ENCODE measurements at places on chromosomes 16 and 17. TPM values are rescaled to one million over a fixed set of nuclear protein-coding genes. Genes with fewer than 3 reads are reported as not detected.
A peak's percentile ranks its signal among the peaks of the same experiment; 100 is the strongest.

- no peak for DNase-seq
These were observed 1.2 kb downstream of the NFATC3 start for GRCh38 chr16:68086336-68086841.

GRCh38 chr16:8935989-8936388, 27.7 kb downstream of the USP7 start:
- peak; percentile 21 for DNase-seq

CCL4L2 gene
- total RNA-seq: 0.25 TPM

CFDP1 gene
- 25.5 TPM for total RNA-seq

LPCAT2 gene
- 0.22 TPM for total RNA-seq

DNA sequence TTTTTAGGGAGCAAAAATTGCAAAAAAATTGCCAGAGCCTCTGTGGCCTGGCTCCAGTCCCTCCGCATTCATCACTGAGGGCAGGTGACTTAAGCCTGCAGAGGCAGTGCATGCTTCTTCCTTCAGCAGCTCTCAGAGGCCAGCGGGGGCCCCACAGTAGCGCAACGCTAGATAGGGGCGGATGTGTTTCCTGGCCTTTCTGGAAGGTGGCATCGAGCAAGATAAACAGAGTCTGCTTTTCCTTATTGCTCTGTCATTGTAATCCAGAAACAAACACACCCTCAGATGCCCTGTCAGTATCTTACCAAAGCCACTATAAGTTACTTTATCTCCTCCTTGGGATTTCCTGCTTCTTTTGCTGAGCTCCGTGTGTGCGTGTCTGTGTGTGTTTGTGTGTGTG, 75.5 kb upstream of the IRX6 start:
- no peak for DNase-seq

DNA sequence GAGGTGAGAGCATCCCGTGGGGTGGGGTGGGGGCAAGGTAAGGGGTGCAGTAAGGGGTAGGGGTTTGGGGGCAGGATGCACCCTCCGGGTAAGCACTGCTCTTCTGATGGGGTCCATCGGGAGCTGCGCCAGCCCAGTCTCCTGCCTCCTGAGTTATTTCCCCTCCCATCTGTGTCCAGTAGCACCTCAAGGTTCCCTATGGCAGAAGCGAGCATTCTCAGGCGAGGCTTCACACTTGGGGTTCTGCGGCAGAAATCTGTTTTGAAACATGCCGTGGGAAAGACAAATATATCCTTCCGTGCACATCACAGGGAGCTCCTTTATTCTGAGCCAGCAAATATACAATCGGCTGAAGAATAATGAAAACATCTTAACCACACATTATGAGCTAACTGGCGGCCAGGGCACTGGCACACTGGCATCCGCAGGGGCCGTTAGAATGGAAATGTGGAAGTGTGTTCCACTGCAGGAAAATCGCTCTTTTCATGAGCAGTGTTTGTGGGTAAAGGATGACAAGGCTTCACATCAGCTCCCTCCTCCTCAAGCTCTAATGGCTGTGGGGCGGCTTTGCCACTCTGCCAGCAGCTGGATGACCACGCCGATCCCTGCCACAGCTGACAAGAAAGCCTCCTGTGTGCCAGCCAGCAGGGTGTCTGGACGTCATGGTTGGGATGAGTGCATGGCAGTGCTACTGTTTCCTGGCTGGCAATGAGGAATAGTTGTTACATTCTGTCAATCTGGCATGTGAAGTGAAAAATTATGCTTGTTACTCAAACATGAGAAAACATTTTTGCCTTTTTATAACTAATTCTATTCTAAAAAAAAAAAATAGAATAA, 20.0 kb downstream of the MTHFSD start:
- no peak for DNase-seq

DNA sequence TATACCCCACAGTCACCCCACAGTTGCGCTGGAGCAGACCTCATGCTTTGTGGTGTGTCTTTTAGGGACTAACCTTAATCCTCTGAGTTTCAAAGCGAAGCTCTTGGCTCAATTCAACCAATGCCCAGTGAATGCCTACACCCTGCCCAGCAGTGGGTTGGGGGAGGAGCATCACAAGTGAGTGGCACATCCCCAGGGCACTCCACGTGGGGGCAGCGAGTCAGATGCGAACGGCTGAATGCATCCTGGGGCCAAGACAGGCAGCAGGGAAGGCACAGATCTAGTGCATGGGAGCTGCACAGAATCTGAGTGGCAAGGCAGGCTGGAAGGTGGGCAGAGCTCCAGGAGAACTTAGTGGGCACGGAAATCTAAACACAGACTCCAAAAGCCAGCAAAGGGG, 39.2 kb downstream of the IFT140 start:
- DNase-seq: no peak

GRCh38 chr16:57143149-57143921, 42.5 kb downstream of the PSME3IP1 start:
- DNase-seq: no peak

DNA sequence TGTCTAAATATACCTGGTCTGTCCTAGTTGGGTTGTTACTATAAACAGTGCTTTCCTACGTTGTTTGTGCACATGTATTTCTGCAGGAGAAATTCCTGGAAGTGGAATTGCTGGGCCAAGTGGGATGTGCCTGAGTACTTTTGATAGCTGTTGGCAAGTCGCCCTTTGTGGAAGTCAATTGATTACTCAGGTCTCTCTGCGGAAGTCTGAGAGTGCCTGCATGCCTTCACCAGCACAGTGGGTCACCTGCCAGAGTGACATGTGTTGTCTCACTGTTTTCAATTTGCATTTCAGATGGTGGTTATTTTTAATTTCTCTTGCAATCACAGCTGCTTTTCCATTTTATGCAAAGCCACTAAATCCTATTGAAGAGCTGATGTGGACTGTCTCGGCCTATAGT, 2.3 kb upstream of the MVD start:
- DNase-seq: no peak

DNA sequence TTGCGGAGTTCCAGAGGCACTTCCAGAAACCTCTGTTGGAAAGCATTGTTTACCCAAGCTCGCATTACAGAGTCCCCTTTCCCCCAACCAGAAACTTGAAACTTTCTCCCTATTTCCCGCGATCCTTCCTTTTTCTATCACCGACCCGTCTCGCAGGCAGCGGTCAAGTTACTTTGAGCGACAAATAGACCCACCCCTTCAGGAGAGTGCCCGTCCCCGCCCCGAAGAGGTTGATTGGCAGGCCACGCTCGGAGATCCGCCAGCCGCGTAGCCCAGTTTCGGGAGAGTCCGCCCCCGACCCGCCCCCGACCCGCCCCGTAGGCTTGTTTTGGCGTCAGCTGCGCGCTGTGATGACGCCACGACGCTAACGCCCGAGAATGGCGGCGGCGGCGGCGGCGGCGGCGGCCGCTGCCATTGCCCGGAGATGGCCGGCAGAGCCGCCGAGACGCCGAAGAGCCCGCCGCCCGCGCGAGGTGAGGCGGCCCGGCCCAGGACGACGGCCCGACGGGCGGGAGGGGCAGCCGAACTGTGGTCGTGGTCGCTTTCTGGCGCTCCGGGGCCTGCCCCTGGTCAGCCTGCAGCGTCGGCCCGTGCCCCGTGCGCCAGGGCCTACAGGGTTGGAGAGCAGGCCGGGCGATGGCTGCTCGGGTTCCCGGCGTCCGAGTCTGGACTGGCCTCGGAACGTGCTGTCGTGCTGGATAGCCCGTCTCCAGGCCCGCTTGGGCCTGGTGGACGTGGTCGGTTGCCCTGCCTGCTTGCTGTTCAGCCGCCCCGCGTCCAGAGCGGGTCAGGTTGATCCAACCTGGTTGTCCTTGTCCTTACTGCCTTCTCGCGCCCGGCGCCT, at the start of gene PSKH1:
Gene PSKH1, plus strand, starts transcription at position 356 of the 844 bp plus-strand sequence. CDS start 15,496 bp downstream, outside the sequence.
- peak; percentile 88 for DNase-seq

GRCh38 chr16:87206646-87207451, 110.3 kb downstream of the C16orf95 start:
- DNase-seq: no peak

- no peak for DNase-seq
These were observed 4.6 kb downstream of the OSBPL7 start for GRCh38 chr17:47816947-47817346.

- DNase-seq: no peak
These were observed 225.9 kb upstream of the EEF2KMT start for GRCh38 chr16:5323284-5324141.

GRCh38 chr17:77317091-77317750, 176.5 kb downstream of the SEC14L1 start:
- DNase-seq: no peak

HOXB6 gene
- not detected for total RNA-seq

- no peak for DNase-seq
These were observed 5.7 kb upstream of the LPO start for GRCh38 chr17:58232707-58233156.

DNA sequence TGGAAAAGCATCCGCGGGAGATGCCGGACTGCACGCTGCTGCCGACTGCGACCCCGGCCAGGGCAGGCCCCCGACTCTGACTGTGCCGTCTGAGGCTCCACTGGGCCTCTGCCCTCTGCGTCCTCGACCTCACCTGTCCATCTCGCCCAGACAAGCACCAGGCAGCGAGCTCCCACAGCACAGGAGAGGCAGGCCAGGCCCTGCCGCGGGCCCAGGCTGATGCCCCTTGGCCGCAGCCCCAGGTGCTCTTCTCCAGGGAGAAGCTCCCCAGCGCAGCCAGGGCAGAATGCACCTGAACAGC, 98.1 kb upstream of the DNAH17 start:
- DNase-seq: no peak

ATXN2L gene
- total RNA-seq: 292 TPM

- no peak for DNase-seq
These were observed 7.8 kb upstream of the MXRA7 start for GRCh38 chr17:76718516-76718915.

Measured in CD4-positive, alpha-beta T cell (primary cell).